Lung (tissue), 17 donors: ENCODE measurements at places on chromosomes 1 and 21.

DNA sequence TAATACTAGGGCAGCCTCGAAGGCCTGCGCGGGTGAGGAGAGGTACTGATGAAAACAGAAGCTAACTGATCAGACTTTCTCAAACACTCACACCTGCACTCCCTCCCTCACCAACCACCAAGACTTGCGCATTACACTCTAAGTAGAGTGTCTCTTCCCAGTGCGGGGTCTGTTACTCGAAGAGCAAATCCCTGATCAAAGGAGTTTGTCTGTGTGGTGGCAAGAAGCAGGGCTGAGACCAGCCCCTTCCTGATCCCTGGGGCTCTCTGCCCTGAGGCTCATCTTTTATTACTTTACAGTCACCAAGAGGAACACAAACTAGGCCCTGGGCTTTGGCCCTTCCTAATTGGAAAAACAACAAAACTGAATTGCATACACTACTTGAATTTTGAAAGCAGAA, 19.5 kb upstream of the TSNAX start:
- no peak for DNase-seq

GRCh38 chr21:17506951-17507350, 5.9 kb upstream of the CXADR start:
- no peak for DNase-seq

DNA sequence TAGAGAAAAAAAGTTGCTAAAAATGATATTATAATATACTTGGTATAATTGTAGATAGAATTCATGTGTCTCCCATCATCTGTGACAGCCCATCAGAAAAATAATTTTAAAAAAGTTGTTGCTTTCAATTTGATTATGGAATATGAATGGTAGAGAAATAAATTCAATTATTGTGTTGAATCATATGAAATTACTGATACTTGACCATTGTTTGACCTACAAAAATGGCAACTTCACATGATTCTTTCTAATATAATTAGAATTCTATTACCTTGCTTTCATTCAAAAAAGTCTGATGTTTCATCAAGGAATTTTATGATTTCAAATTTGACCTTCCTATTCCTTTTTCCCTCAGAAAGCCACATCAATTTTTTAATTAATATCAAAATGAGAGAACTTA, 11.5 kb downstream of the ESRRG start:
- no peak for DNase-seq

GRCh38 chr1:159014851-159015250, 5.1 kb downstream of the IFI16 start:
- no peak for DNase-seq

GRCh38 chr1:30706528-30706927, 16.9 kb downstream of the MATN1 start:
- DNase-seq: peak; percentile 58

DNA sequence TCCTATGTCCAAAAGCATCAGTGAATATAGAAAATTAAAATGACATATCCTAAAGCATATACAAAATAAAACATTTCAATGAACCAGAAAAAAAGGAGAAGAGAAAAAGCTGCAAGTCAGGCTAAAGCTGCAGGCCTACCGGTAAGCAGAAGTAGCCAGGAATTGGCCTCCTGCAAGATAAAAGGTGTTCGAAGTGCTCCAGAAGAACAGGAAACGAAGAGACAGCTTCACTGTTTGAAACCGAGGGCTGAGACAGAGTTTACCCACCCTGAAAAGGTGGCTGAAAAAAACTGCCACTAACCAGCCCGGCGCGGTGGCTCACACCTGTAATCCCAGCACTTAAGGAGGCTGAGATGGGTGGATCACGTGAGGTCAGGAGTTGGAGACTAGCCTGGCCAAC, 37.4 kb downstream of the NSL1 start:
- DNase-seq: no peak
